ENCODE measurements at places on chromosomes 3 and 15.

DNA sequence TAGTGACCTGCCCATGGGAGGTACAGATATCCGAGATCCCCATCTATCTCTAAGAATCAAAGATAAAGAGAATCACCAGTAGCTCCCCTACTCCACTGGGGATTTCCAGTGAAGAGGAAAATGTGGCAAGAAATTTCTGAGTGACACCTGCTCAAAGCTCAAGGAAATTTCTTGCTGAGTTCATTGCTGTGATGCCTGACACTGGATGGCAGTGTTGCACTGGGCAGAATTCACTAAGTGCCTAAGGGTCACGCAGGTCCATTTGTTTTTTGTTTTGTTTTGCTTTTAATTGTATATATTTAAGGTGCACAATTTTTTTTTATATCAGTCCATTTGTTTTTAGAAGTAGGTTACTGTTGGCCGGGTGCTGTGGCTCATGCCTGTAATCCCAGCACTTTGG is 109.5 kb upstream of the KCNAB1 start:
- DNase-seq: no peak

DNA sequence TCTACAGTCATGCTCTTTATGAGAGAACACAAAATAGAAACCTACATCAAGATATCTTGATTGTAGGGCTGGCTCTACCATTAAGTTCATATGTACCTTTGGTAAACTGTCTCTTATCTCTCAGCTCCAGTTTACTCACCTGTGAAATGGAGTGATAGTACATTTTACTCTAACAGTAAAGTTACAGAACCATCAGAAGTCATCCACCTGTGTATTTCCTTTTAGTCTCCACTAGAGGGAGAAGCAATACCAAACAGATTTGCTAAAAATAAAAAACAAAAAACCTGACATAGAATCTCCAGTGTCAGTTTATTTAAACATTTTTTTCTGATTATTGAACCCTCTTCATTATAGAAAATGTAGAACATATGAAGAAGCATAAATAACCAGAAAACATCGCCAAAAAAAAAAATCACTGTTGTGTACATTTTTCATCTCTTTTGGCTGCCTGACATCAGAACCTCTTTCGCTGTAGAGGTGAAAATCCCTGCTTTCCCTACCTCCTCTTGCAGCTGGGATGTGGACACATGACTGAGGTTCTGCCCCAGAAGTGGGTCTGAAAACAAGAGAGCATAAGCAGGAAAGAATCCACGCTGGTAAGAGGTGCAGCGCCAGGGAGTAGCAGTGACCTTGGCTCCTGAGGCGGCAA is 48.7 kb upstream of the WDR72 start:
- no peak for DNase-seq

- DNase-seq: no peak
Observed at GRCh38 chr15:69604072-69604411, 151.4 kb downstream of the RPLP1 start.

DNA sequence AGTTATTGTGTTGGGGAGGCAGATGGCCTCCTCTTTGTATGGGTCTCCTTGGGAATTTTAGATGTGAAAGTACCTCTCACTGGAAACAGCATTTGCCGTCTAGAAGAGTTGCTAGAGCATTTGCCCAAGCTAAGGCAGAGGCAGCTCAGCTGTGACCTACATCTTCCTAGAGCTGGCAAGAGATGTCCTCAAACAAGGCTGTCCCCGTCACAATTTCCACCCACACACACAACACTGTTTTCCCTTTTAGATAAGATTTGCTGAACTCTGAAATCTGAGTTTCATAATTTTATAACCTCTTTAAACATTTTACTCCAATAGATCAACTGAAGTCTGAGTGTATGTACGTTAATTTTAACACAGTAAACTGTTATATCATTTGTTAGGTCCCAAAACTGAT is 352.6 kb downstream of the EPHB1 start:
- DNase-seq: no peak

DNA sequence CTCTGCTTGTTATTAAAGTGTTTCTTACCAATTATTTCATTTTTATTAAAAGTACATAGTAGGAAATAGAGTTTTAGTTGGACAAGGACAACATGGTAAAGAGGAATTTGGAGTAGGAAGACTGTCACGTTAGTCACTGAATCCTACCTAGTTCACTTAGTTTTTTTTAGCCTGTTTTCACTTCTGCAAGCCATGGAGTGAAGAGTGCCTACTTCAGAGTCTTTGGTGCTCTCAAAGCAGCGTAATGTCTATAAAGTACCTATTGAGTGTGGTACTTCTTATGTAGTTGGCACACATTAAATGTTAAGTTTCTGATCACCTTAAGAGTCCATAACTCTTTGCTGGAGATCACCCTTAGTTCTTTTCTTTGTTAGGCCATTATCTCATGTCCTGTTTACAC is 78.7 kb downstream of the LPP start:
- no peak for DNase-seq

GRCh38 chr3:72768006-72768441 is 80.2 kb downstream of the SHQ1 start:
- no peak for DNase-seq

DNA sequence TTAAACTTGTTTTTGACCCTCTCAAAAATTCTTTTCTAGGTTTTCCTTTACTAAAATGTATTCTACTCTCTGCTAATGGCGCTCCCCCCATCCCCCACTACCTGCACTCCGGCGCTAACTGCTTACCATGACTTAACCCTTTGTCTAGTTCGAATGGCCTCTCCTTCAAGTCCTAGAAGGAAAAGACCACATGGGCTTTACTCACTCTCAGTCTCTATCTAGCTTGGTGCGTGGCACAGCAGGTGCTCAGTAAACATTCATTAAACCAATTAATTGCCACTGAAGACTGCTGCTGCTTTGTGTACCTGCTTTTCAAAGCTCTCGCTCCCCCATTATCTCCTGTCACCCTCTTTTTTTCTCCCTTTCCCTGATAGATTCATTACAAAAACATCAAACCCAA is 457.7 kb upstream of the THRB start:
- no peak for DNase-seq

DNA sequence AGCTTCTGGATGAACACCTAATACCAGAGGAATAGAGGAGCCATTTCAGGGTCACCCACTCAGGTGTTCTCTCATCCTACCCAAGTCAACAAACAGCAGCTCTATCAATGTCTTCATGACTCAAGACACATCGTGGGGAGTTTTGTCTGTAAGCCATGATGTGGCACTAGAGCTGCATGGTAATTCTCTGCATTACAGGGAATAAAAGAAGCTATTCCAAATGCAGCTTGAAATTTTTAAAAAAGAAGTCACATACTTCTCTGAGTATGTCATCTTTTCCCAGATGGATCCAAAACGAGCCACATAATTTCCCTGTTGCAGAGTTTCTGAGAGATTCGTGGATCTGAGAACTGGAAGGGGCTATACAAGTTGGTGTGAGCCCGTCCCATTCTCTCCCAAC is 6.1 kb upstream of the THSD4 start:
- no peak for DNase-seq

- DNase-seq: no peak
Observed at GRCh38 chr3:106191211-106191610, 322.4 kb upstream of the CBLB start.

DNA sequence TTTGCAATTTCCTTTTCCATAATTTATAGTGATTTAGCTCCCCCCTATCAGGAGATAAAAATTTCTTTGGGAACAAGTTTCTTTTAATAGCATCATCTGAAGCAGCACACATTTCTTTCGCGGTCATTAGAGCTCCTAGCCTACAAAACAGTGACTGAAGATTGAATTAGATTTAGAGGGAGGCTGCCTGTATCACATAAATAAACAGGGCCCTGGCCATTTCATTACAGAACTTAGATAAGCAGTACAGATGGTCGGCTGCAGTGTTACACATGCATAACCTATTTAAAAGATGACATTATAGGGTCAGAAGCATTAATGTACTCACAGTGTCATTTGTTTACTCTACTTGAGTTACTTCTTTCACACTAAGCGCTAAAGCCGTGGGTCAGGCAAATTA is 81.4 kb upstream of the SLC25A26 start:
- no peak for DNase-seq

- no peak for DNase-seq
Observed at GRCh38 chr3:25533399-25533798, 105.3 kb downstream of the RARB start.

DNA sequence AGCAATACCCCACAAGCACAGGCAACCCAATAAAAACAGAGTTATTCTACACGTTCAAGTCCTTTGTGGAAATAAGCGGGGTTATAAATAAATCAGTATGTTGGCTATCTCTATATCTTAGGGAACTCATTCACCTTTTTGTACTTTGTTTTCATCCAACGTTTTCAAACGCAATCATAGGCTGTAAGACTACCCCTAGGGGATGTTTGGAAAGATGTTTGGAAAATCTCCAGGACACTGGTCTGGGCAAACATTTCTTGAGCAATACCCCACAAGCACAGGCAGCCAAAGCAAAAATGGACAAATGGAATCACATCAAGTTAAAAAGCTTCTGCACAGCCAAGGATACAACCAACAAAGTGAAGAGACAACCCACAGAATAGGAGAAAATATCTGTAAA is 70.1 kb downstream of the CLDN11 start:
- no peak for DNase-seq

DNA sequence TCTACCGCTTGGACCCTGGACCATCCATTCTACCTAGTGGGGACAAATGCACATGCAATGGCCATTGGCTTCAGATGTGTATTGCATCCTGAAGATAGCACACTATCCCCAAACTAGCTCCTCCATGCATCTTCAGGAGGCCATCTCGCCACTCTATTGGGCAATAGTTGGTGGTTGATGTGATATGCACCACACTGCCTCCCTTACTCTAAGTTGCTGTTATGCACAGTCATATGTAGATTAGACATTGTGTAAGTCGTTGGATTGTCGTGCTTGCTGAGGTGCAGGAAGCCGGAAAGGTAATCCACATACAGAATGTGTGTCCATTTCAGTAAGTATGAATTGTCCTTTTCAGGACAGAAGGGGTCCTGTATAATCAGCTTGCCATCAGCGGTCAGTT is 26.7 kb upstream of the PLA2G4D start:
- DNase-seq: no peak

GRCh38 chr3:117080872-117081271 is 371.3 kb downstream of the TUSC7 start:
- DNase-seq: no peak

- DNase-seq: no peak
Observed at GRCh38 chr3:82957696-82958095, 1196.3 kb upstream of the GBE1 start.

DNA sequence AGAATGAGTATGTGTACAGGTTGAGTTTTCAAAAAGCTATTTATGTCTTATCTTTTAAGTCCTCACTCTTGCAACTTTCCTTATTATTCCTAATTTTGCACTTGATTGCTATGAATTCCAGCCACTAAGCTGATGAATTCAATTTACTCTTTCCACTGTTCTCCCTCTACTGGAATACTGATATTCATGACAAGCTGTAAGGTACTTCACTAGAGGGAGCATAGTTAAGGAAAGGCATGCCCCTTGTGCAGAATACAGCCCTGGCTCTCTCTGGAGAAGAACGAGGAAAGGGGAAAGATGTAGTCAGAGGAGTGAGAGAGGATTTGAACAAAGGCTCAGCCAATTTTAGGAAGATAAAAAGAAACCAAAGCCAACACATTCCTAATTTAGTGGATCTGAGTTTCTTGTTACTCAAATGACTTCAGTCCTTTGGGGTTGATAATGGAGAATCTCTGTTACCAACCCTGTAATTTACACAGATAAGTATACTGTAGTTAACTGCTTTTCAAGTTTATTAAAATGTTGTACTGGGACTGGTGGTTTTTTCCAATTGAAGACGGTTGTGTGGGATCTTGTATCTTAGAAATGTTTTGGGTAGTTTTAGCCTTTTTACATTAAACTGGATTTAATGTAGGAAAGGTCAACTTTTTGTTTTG is 4.0 kb downstream of the SCAANT1 start:
- DNase-seq: no peak

DNA sequence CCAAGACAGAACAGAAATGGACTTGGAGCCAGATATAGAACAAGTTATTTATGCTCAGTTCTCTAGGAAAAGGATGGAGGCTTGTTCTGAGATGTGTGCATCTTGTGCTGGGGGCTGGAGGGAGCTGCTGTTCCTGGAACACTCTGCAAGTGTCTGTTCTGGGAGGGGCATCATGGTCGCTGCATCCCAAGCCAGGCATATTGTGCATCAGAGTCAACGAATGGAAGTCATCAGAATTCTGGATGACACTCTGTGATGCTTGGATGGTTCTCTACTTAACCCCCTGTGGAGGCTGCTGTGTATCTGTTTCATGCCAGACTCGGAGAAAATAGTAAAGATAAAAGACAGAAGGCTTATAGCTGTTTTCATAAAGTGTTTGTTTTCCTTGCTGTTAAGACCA is 34.7 kb downstream of the RPL22L1 start:
- no peak for DNase-seq

GRCh38 chr3:191721390-191721861 is 260.5 kb downstream of the PYDC2 start:
- DNase-seq: no peak

- DNase-seq: no peak
Observed at GRCh38 chr15:41487802-41488201, 5.9 kb upstream of the ITPKA start.

- DNase-seq: no peak
Observed at GRCh38 chr15:29410338-29410737, 140.7 kb upstream of the NSMCE3 start.
